ENCODE measurements at places on chromosomes 6 and 20. TPM values are rescaled to one million over a fixed set of nuclear protein-coding genes. Genes with fewer than 3 reads are reported as not detected.

The GSTA2 gene
- not detected for total RNA-seq

The GRM4 gene
- total RNA-seq: 0.12 TPM

The NHLRC1 gene
- total RNA-seq: not detected

The MLIP gene
- not detected for total RNA-seq

GRCh38 chr20:40535816-40536215 is 153.2 kb downstream of the MAFB start:
- no peak for DNase-seq

The MOG gene
- total RNA-seq: not detected

- no peak for DNase-seq
Observed at GRCh38 chr6:5663259-5663658, 343.5 kb downstream of the NRN1 start.

The CTCFL gene
- not detected for total RNA-seq

- DNase-seq: no peak
Observed at GRCh38 chr20:29299811-29300578, 1957.5 kb upstream of the DEFB115 start.

DNA sequence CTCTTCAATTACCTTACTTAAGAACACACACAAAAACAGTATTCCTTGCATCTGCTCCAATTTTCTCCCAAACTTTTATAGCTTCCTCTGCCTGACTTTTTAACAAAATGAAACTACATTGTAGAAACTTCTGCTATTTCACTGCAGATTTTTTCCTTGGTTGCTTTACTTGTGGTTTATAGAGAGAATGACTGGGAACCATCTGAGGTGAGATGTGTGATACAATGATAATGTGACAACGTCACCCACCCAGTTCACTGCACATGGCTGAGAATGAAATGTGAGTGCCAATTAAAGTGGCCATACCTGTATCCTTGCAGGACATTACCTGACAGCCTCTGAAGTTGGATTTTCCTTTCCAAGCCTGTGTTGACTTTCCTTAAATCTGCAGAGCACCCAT is 258.4 kb downstream of the CD83 start:
- DNase-seq: no peak

The KIAA0408 gene
- 3.6 TPM for total RNA-seq

DNA sequence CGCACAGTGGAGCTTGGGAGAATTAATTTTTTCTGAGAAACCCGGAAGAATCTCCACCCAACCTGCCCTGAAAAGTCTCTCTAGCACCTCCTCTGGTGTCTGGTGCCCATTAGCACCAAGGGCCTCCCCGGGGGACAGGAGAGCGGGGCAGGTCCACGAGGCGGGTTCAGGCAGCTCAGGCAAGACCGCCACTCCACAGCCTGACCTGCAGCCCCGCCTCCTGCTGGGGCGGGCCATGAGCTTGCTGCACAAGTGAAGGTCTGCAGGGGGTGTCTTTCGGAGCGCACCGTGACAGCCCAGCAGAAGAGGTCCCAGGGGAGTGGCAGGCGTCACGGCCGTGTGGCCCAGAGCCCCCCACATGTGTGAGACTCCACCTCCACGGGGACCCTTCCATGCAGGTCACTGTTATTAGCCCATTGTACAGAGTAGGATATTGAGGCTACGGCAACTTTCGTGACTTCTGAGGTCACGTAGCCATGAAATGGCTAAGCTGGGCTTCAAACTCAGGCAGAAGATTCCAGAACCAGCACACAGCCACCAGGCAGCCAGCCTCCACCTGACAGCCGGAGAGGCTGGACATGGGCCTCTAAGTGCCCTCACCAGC is 63.9 kb upstream of the SLCO4A1 start:
- DNase-seq: no peak

The CFB gene
- 3.6 TPM for total RNA-seq

The MLN gene
- total RNA-seq: not detected

The GLP1R gene
- total RNA-seq: 0.32 TPM

The LTA gene
- total RNA-seq: 266 TPM

- no peak for DNase-seq
Observed at GRCh38 chr20:50555662-50556061, 45.5 kb downstream of the PTPN1 start.

GRCh38 chr6:138652824-138653223 is 120.7 kb upstream of the CCDC28A start:
- DNase-seq: no peak

The IBTK gene
- total RNA-seq: 20.8 TPM

The STMND1 gene
- total RNA-seq: 0.43 TPM

DNA sequence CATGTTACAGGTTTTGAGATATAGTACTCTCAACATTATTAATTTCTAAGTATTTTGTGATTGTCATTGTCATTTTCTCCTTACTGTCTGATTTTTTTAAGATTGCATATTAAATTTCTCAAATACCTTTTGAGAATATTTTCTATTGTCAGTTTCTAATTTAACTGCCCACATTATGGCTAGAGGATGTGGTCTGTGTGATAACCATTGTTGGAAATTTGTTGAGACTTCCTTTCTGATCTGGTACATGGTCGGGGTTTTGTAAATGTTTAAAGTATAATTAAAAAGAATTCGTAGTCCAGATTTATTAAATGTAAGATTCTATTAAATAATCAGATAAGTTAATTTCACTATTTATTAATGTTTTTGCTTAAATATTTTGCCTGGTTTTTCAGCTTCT is 60.1 kb downstream of the SLX4IP start:
- no peak for DNase-seq

GRCh38 chr20:59351157-59352040 is 51.0 kb downstream of the EDN3 start:
- no peak for DNase-seq

DNA sequence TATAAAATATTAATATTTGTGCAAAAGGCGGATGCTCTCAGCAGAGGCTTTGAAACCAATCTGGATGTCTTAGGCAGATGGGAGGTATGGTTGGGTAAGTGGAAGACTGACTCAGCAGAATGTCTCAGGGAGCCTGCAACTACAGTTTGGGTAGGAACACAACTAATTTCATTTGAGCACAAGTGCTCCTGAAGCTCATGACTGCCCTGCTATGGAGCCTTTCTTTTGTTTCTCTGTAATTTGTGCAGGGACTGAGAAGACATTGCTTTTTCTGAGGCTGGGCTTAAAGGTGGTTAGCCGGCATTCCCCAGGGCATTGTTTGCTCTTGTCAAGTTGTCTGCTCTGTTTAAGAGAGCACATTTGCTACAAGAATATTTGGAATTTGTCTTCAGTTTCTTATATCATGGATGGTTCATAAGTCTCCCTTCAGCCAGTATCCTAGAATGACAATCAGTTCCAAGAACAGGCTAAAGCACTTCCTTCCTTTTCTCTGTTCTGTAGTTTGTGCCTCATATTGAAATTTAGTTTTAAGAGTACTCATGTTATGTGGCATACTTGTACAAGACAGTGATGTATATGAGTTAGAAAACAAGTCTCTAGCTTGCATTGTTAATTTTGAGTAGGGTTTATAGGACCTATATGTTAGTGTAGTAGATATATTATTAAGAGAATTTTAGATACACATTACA is 208.3 kb downstream of the ZFAND3 start:
- DNase-seq: no peak

The AGER gene
- total RNA-seq: 26.3 TPM

- DNase-seq: no peak
Observed at GRCh38 chr6:82183642-82184282, 63.8 kb downstream of the IBTK start.

DNA sequence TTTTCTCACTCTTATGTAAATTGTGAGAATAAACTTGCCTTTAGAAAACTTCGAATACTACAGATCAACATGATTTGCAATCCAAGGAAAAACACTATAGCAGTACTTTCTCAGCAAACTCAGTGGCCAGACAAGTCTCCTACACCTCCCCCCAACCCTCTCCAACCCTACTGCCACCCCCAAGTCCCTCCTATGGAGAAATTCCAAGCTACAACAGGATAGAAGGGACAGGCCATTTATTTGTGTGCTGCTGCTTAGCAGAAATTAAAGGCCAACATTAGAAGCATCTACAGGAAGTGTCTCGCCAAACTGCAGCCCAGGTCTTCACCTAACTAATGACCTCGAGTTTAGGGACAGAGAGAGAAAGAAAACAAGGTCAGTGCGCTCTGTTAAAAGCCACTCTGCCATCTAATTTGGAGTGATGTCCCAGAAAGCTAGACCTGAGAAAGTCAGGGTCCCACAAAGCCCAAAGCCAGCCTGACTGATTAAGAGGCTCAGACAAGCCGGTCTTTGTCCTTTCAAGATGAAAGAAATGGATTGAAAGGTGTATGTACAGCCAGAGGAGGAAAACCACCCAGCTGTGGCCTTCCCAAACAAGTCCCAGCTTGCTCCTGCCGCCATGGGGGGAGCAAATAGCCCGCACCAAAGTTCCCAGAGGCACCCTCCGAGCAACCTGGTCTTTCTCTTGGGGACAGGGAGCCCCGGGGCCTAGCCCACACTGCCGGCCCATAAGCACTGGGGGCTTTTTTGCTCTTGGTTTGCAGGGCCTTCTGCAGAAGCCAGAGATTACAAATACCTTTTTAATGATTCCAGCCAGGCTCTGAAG is 3.4 kb downstream of the BMP7 start:
- no peak for DNase-seq

DNA sequence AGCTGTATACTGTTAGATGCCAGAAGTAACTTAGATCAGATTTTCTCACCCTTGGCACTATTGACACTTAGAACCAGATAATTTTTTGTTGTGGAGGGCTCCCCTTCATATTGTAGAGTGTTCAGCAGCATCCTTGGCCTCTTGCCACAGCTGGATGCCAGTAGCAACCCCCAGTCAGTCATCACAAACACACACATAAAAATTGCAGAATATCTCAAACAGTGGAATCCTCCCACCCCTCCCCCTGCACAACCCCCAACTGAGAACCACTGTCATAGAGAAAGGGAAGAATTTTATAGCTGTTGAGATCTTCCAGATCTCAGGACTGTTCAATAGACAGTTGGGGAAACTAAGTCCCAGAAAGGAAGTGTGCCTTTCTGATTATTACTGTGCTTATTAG is 81.2 kb upstream of the VSTM2L start:
- no peak for DNase-seq

The SRSF12 gene
- 0.48 TPM for total RNA-seq

The RIN2 gene
- not detected for total RNA-seq

DNA sequence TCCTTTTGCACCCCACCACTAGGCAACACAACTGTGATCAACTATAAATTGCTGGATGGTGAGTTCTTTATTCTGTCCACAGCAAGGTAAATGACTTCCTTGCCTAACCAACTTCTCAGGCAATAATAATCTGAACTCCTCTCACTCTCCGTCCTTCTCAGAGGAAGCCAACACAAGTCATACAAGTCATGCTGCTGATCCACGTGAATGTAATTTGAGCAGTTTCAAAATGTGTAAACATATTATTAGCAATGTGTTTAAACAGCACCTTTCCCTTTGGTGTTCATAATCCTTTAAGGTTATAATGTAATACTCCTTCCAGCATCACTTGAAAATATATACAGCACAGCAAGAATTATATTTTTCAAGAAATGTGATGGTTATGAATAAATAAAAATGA is 127.9 kb downstream of the QRSL1 start:
- DNase-seq: no peak

GRCh38 chr6:10269814-10270472 is 144.9 kb downstream of the TFAP2A start:
- DNase-seq: no peak

GRCh38 chr6:14149739-14150130 is 32.2 kb downstream of the CD83 start:
- DNase-seq: no peak

- DNase-seq: no peak
Observed at GRCh38 chr6:117459204-117459944, 23.1 kb upstream of the DCBLD1 start.

DNA sequence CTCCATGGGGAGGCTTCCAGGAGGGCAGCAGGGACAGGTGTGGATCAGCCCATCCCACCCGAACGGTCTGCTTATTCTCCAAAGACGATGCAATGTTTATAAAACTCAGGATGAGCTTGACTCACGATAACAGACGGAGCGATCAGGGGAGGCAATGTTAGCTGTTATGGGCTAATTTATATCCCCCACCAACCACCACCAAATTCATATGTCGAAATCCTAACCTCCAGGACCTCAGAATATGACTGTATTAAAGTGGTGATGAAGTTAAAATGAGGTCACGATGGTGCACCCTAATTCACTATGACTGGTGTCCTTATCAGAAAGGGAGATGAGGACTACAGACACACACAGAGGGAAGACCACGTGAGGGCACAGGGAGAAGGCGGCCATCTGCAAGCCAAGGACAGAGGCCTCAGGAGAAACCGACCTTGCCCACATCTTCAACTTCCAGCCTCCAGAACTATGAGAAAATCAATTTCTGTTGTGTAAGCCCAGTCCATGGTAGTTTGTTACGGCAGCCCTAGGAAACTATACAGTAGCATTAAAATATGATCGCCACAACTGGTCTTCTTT is 7.0 kb downstream of the ADTRP start:
- no peak for DNase-seq

The ADTRP gene
- 75.2 TPM for total RNA-seq

DNA sequence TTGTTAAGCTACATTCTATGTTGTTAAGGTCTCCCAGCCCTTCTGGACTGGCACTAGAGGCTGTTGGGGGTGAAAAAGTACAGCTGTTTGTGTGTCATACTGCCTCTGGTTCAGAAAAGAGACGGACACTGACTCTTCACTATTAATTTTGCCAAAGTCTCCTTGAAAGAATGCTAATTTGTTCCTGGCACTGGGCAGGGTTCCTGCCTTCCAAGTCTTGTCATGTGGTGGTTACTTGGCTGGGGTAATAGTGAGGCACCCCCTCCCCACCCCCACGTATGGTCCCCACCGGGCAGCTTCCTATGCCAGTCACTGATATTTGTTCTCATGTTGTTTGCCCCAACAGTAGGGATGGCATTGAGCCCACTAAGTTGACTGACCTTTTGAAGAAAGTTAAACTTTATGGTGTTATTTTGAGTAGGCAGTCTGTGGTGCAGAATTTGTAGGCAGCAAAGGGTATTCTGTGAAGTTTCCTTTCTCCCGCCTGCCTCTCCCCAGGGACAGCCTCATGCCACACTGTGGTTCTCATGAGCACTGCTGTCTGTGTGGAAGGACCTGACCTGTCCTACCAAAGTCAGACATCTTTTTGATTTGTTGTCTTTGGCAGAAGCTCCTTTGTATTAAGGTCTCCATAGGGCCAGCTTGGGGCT is 8.7 kb downstream of the CDS2 start:
- no peak for DNase-seq

DNA sequence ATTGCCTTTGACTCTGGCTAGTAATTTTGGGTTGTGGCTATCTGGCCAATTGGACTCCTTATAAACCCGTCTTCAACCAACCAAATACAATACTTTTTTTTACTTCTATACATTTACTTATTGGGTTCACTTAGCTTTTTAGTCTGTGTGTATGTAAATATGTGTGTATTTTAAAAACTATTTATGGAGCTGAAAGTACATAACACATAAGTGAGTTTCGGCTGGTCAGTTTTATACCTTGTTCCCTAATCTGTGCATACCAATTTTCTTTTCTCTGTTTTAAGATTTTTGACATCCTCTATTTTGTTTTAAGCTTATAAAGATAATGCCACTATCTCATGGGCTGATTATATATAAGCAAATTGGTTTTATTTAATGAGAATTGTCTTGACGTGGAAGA is 129.5 kb downstream of the LRRC1 start:
- no peak for DNase-seq

- no peak for DNase-seq
Observed at GRCh38 chr6:122839472-122839871, 50.4 kb downstream of the SMPDL3A start.
